ENCODE measurements at places on chromosomes 13 and 19.

DNA sequence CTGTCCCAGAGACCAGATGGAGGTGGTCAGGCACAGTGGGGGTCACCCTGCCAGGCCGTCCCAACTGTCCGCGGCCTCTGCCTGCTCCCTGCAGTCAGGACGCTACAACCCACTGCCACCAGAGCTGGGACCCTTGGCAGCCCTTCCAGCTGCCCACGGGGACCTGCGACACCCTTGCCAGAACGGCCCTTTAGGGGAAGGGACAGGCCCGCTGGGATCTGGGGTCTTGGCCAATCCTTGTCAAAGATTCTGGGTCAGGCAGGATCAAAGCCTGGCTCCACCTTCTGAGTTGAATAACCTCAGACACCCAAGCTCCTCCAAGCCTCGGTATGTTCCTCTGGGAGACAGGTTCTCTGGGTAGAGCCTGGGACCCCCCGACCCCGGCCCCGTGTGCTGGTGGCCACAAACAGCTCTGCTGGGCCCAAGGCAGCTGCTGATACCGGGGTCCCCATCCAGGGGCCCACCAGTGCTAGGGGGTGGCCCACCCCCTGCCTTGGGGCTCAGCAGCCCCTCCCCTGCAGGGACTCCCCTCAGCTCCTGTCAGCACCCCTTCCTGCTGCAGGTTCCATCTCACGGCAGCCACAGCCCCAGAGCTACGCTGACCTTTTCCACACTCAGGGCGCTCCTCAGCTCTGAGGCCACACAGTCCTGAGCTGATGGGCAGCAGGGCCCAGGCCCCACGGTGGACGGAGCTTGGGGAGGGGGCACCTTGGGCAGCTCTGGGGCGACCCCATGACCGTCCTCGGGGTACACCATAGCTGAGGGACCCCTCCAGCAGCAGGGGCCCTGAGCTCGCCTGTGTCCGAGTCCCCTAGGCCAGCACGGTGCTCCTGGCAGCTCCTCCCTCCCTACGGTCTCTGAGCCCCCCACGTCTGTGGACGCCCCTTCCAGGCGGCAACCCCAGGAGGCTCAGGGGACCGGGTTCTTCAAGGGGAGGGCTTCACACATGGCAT, 18.4 kb downstream of the SBNO2 start:
- DNase-seq, result no peak

GRCh38 chr13:66563076-66563475, 667.1 kb downstream of the PCDH9 start:
- no peak for DNase-seq

DNA sequence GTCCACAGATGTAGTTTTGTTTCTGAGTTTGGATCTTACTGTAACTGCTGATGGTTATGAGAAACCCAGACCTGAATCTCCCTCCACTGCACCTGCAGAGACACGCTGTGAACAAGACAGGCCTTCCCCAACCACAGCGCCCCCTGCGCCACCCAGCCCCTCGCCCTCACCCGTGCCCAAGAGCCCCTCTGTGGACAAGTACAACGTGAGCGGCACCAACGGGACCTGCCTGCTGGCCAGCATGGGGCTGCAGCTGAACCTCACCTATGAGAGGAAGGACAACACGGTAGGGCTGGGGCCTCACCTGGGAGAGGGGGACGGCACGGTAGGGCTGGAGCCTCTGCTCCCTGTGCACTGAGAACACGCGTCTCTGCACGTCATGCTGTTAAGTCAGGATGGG, 22.3 kb downstream of the LAMP1 start:
- no peak for DNase-seq

DNA sequence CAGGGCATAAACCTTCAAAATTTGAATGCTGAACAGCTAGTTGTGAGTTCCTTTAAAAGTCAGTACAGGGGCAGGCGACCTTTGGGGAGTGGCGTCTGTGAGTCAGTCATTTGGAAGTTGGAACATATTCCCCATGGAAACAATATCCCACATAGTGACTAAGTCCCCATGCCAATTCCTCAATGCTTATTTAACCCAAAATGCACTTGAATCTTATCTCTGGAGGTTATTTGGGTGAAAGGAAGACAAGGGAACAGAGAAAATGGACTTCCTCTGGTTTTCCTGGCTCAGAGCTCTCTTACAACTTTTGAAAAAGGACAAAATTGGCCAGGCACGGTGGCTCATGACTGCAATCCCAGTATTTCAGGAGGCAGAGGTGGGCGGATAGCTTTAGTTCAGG, 479.2 kb upstream of the NBEA start:
- no peak for DNase-seq

DNA sequence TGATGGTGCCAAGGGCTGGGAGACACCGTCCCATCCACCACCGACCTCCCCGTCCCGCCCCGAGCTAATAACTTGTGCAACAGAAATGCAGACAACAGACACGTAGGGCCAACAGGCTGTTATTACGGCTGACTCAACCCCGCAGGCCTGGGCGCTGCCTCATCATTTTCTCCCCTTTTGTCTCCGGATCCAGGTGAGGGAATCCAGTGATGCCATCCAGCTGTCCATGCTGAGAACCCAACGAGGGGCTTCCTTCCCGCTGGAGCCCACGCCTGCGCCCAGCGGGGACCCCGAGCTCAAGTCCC, 6.4 kb upstream of the DIRAS1 start:
- DNase-seq, result no peak

DNA sequence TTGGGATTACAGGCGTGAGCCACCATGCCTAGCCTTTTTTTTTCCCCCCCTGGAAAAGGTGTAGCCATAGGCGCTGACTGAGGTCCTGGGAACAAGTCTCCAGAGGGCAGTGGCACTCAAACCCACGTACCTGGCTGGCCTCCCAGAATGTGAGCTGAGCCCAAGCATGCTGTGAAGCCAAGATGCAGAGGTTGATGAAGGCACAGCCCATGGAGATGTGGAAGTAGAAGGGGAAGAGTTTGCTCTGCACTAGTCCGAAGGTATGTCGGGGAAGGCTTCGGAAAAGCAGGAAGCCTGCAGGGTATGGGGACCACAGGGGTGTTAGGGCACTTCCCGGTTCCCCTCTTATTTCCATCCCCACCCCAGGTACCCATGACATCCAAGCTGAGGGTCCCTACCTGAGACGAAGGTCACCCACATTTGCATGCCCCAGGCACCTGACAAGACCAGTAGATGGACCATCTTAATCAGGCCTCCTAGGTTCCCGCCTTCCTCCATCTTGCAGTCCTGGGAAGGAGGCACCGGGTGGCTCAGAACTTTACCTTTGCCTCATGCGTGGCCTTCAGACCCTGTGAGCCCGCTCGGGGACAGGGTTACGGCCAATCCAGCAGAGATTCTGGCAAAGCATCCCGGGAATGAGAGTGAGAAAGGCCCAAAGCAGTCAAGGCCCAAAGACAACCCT, 805 bp downstream of the TMEM205 start:
- no peak for DNase-seq

- DNase-seq, result no peak
Observed at GRCh38 chr19:38837656-38838121, 6.1 kb upstream of the ECH1 start.

DNA sequence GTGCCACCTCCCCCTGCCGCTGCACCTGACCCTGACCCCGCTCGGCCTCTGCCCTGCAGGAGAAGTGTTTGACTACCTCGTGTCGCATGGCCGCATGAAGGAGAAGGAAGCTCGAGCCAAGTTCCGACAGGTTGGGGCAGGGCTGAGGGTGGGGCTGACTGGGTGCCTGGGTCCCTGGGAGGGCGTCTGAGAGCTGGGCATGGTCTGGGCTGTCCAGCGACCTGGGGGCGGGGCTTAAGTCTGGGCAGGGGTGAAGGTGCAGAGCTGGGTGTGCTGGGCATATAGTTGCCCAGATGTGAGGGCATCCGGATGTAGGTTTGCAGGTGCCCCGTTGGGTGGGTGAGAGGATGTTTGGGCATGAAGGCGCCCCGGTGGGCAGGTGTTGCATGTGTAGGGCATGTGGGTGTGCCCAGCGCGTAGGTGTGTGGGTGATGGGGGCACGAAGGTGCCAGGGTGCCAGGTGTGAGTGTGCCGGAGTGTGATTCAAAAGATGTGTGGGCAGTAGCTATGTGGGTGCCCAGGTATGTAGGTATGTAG, 13.8 kb downstream of the MARK4 start:
- no peak for DNase-seq

GRCh38 chr13:48562296-48563066, 29.6 kb upstream of the RCBTB2 start:
- peak; percentile 59 for DNase-seq

- DNase-seq, result no peak
Observed at GRCh38 chr19:30361107-30361447, 11.1 kb upstream of the ZNF536 start.

GRCh38 chr13:94431987-94432386, 47.5 kb downstream of the DCT start:
- DNase-seq, result no peak

DNA sequence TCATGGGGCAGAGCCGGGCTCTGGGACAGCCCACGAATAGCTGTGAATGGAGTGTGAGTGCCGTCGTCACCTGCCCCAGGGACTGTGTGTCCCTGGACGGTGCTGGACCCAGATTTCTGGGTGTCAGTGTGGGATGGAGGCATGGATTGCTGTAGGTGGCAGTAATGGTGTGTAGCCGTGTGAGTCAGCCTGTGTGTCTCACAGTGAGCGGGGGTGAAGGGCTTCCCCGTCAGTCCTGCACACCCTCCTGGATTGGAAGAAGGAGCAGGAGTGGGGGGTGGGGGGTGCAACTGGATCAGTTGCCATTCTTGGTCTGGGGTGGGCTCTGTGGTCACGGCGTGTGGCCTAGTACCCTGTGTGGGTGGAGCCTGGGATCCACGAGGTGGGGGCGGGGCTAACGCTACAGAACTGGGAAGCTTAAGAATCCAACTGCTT, 6.5 kb upstream of the LTBP4 start:
- no peak for DNase-seq

DNA sequence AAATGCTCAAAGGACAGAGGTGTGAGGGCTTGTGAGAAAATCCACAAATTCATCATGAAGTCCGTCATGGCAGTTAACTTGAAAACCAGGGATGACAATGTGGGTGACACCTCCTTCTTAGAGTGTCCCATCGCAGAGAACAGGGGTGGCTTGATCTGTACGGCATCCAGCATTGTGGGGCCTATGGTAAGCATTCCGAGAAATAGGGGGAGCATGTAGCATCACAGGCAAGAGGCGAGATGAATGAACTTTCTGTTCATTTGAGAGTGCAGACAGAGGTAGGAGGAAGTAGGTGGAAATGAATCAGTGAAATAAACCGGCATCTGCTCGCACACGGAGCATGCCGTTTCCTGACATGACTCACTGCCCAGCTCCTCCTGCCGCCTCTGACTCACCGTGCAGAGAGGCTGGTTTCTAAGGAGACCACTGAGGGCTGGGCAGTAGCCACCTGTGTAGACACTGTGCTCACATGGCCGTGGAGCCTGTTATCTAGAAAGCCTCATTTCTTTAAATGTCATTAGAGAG, 339.0 kb downstream of the RFC3 start:
- DNase-seq, result peak; percentile 30

DNA sequence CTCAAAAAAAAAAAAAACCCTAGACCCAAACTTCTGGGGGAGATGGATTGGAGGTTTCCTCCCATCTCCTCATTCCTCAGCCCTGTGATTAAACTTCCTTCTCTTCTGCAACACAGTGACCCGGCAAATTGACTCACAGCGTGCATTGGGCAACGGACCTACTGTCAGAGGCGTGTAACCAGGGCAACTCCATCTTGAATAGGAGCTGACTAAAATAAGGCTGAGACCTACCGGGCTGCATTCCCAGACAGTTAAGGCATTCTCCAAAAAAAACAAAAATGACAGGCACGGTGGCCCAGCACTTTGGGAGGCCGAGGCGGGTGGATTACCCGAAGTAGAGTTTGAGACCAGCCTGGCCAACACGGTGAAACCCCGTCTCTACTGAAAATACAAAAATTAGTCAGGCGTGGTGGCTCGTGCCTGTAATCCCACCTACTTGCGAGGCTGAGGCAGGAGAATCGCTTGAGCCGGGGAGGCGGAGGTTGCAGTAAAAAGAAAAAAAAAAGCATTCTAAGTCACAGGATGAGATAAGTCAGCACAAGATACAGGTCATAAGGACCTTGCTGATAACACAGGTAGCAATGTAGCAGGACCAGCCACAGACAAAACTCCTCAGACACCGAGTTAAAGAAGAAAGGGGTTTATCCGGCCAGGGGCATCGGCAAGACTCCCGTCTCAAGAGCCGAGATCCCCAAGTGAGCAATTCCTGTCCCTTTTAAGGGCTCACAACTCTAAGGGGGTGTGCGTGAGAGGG, 5.4 kb upstream of the NLRP7 start:
- no peak for DNase-seq

- peak; percentile 8 for DNase-seq
Observed at GRCh38 chr13:107867701-107868661, 347.4 kb downstream of the LIG4 start.
